Liver (tissue), 10 donors: ENCODE measurements at places on chromosomes 7 and 10.

DNA sequence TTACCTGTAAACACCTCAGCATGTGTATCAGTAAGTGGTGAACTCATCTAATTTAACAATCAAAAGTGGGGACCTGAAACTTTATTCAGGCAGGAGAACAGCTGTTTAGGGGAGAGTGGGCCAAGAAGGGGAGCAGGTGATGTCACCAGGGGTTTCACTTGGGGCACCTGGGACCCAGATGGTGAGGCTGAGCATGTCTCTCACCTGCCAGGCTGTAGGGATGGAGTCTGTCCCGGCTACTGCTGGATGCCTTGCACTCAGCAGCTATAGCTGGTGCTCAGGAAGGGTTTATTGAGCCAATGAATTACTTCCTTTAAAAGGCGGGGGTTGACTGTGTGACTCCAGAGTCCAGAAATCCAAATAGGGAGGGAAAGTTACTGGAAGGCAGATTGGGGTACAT, 23.0 kb downstream of the CDH23 start:
- DNase-seq: no peak

- DNase-seq: no peak
Measured at GRCh38 chr7:39421661-39422060, 144.5 kb upstream of the YAE1 start.

GRCh38 chr10:103535595-103535994, 42.1 kb downstream of the NEURL1 start:
- no peak for DNase-seq

- DNase-seq: no peak
Measured at GRCh38 chr10:28769091-28769604, 91.8 kb downstream of the BAMBI start.

DNA sequence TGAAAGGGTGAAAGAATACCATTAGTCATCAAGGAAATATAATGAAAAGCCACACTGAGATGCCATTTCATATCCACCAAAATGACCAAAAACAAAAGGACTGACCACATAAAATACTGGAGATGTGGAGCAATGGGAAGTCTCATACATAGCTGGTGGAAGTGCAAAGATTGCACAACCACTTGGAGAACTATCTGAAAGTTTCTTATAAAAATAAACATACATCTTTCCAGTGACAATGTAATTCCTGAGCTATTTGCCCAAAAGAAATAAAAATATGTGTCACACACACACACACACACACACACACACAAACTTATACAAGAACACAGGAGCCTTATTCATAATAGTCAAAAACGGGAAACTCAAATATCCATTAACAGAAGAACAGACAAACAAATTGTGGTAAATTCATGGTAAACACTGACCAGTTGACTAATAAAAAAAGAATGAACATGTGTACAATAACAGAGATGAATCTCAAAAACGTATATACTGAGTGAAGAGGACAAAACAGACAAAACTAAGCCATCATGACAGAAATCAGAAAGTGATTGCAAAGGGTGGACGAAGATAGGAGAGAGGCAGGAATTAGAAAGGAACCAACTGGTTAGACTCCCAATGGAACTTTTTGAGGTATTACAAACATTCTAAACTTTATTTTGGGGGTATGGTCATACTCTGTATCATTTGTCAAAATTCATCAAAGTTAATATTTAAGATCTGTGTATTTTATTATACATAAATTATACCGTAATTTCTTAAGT, 21.5 kb downstream of the WASL start:
- no peak for DNase-seq

DNA sequence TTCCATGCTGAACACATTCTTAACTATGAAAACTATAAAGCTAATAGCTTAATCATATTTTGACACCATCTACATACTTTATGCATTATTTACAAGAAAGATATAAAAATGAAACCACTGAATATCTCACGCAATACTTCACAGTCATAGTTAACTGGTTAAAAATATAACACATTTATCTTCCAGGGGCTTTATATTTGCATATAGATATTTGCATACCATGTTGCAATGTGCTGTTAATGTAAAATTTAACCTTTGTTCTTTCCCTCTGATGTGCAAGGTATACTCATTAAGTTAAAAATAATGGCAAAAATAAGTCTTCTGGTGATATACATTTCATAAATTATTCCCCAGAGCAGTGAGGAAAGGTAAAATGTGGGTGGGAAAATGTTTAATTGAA, 76.9 kb upstream of the MGMT start:
- no peak for DNase-seq

DNA sequence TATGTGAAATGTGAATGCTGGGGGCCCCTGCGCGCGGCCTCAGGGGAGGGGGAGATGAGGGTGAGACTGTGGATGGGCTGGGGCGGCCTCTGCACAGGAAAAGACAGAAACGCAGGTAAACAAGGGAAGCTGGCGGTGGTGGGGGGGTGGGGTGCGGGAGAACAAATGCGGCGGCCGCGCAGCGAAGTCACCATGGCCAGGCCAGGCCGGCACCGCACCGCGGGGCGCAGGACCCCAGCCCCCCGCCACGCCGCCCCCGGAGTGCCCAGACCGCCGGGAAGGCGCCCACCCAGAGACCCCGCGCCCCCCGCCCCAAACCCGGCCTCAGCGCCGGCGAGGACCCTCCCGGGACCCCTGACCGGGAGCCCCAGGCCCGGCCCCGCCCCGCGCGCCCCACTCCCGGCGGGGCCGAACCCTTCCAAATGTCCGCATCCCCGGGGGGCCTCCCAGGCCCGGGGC, 14.5 kb upstream of the DNAAF5 start:
- no peak for DNase-seq
